Breast epithelium (tissue), 4 donors: ENCODE measurements at places on chromosomes 5 and 9.

DNA sequence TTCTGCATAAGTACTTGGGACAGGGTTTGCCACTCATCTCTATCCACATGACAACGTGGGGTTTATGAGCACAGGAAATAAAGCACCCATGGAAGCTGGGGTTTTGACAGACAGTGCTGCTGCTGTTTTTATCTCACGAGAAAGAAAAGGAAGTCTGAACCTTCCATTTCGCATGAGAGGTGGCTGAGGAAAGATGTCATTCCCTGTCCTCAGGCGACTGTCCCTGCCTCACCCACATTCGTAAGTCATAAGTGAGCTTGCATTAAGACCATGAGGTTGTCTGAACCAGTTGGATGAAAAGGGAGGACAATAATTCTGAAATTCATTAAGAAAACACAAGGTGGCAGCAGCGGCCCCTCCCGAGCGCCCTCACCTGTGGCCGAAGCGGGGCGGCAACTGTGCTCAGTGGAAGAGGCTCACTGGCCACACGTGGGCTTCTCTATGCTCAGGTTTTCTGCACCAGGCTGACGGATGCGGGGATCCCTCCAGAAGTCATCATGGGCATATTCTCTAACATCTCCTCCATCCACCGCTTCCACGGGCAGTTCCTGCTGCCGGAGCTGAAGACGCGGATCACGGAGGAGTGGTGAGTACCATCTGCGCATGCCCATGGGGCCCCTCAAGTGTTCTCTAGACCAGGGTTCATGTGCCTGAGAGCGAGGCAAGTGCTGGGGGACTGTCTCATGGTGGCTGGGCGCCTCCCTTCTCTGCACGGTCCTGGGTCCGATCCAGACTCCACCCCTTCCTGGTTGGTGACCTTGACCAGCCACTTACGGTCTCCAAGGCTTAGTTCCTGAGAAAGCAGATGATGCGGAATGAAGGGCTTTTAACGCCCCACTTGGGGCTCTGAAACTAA is 54.7 kb upstream of the SUSD3 start:
- H3K4me1 ChIP-seq = peaks cover 3% of the 10 kb centered on the region
- no peaks in the 10 kb centered on the region for H3K36me3 ChIP-seq
- H3K27ac ChIP-seq = no peak overlapping the region
- H3K27me3 ChIP-seq = no peaks in the 10 kb centered on the region
- DNase-seq = peak; percentile 73

DNA sequence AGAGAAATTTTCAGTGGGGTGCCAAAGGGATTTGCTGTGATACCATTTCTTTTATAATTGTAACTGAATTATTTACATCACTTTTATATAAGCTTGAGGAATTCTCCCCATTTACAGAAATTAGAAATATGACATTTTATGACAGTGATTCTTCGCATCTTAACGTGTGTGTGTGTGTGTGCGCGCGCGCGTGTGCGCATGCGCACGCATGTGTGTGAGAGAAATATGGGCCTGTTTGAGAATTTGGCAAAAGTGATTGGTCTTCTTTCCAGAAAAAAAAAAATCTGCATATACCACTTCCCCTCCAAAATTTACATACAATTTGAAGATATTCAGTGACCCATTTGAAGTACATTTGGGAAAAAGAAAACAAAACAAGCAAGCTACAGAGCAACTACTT is 190.7 kb upstream of the PDE4D start:
- H3K4me3 ChIP-seq = no peak overlapping the region
- no peaks in the 10 kb centered on the region for H3K4me1 ChIP-seq

DNA sequence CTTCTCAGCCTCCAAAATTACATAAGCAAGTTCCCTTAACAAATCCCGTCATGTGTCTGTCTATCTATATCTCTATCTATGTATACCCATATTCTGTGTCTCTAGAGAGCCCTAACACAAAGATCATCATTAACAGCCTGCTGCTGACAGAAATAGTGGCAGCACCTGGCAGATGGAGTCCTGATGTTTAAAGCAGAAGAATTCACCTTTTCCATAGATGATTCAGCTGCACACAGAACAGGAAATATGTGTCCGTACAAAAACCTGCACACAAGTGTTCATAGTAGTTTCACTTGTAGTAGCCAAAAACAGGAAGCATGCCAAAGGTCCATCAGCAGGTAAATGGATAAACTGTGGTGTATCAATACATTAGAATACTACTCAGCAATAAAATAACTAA is 45.0 kb upstream of the ACO1 start:
- H3K4me3 ChIP-seq = no peak overlapping the region
- H3K27ac ChIP-seq = no peak overlapping the region
- DNase-seq = no peak
- no peaks in the 10 kb centered on the region for H3K36me3 ChIP-seq
- no peaks in the 10 kb centered on the region for H3K27me3 ChIP-seq
- no peaks in the 10 kb centered on the region for H3K4me1 ChIP-seq

- H3K27me3 ChIP-seq = no peaks in the 10 kb centered on the region
- no peak overlapping the region for H3K27ac ChIP-seq
- no peak overlapping the region for H3K4me3 ChIP-seq
- H3K4me1 ChIP-seq = no peaks in the 10 kb centered on the region
These were observed 313.5 kb downstream of the TLE4 start for GRCh38 chr9:79885093-79885857.
